Frontal cortex (tissue), 4 donors: ENCODE measurements at places on chromosomes 12 and 14.

DNA sequence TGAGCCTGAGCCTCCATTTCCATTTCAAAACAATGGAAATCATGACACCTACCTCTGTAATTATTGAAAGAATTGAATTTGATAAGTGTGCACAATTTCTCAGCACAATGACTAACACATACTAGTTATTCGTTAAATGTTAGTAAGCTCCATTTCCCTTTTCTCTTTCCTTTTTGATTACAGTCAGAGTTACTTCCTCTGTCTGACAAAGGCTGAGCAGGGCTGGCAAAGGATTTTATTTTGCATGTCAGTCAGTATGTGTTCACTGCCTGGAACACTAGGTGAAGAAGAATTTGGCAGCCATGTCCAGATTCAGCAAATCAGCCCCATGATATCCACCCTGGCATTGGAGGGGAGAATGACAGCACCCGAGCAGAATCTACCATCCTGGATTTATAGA lies 12.2 kb upstream of the RHOJ start:
- no peak for DNase-seq

GRCh38 chr12:43676183-43676813 lies 82.3 kb downstream of the PUS7L start:
- no peak for DNase-seq

GRCh38 chr12:88416786-88417185 lies 163.5 kb downstream of the KITLG start:
- no peak for DNase-seq

GRCh38 chr14:88975043-88975830 lies 150.8 kb downstream of the TTC8 start:
- DNase-seq = no peak

GRCh38 chr12:105982022-105982421 lies 156.7 kb downstream of the NUAK1 start:
- no peak for DNase-seq

GRCh38 chr12:115941362-115941761 lies 336.1 kb downstream of the MED13L start:
- no peak for DNase-seq

DNA sequence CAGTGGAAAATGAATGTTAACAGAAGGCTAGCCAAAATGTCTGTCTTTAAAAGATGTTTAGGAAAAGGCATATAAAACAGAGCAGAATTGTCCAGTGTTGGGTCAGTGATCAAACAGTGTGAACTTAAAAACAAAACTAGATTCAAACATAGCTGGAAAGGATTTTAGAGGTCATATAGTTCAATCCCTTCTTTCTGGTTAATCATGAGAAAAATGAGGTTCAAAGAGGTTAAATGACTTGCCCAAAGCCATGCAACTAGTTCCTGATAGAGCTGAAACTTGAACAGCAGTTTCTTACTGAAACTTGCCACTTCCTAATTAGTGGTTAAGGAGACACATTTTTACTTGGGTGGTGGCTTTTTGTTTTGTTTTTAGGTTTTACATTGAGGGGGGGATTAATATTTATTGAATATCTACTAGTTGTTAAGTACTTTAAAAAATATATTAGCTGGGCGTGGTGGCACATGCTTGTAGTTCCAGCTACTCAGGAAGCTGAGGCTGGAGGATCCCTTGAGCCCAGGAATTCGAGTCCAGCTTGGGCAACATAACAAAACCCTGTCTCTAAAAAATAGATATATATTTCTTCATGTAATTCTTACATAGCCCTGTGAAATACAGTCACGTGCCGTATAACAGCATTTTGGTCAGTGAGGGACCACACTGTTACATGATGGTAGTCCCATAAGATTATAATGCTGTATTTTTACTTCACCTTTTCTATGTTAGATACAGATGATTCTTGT lies 20.4 kb downstream of the ACVR1B start:
- DNase-seq = no peak

DNA sequence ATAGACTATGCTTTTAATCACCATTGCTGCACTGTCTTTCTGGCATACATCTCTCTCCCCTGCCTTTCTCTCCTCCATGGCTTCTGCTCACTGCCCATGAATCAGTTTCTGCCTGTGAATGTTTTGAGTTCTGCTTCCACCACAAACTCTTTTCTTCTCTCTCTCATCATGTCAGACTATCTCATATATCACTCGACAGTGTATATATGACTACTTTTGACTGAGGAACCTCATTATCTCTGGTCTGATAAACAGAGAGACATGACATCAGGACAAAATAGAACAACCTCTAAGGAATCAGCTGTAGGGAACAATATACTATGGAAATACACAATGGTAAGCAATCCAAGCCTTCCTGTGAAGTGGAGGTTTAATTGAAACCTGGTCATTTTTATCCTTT lies 177.9 kb downstream of the FOXA1 start:
- DNase-seq = no peak

DNA sequence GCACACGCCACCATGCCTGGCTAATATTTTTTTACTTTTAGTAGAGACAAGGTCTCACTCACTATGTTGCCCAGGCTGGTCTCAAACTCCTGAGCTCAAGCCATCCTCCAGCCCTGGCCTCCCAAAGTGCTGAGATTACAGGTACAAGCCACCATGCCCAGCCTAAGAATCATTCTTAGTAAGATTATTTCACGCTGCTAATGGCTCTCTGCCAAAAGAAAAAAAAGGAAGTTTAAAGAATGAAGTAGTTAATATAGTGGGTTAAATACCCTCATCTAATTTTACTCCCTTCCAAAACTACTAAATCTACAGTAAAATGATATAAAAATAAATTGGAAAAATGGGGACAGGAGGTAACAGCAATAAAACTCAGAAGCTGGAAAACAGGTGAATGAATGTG lies 2.6 kb downstream of the ETFRF1 start:
- no peak for DNase-seq

DNA sequence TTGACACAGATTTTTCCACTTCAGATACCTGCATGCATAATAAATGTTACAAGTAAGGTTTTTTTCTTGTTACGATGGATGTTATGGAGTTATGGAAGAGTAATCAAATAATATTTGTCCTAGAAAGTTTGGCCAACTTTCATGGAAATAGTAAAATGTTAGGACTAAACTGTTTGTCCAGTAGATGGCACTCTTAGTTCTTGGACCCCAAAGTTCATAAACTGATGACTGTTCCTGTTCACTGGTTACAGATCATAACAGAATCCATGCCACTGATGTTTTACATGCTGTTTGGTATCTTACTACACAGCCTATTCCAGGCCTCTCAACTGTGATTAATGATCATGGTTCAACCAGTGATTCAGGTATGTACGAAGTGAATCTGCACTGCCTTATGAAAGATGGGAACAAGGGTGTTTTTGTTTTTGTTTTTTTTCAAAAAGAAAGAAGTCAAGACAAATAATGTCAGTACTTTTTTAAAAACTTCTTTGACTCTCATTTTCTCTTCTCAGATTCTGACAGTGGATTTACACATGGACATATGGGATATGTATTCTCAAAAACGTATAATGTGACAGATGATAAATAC lies 48.8 kb upstream of the SLCO1C1 start:
- DNase-seq = peak; percentile 12

- no peak for DNase-seq
Measured at GRCh38 chr12:21483531-21483930, 17.9 kb downstream of the RECQL start.

- DNase-seq = no peak
Measured at GRCh38 chr12:96166765-96167164, 27.4 kb upstream of the ELK3 start.

- DNase-seq = no peak
Measured at GRCh38 chr14:83355609-83356008, 1822.0 kb upstream of the SEL1L start.

GRCh38 chr12:72030277-72030676 lies 91.6 kb downstream of the TPH2 start:
- DNase-seq = no peak

DNA sequence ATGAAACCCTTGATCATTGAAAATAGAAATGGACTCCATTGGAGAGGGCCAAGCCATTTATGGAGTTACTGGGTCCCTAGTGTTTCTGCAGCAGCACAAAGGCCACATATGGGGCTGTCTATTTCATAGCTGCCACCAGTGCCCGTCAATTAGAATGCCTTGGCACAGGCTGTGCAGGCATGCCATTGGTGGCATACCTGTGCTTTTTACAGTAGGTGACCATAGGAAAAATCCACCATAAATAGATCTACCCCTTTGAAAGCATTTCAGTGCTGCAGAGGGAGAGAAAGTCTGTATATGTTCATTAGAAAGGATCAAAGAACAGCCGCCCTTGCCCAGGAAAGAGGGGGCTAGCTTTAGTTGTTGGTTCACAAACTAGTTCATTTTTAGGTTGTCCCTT lies 13.1 kb downstream of the MYBPC1 start:
- no peak for DNase-seq

DNA sequence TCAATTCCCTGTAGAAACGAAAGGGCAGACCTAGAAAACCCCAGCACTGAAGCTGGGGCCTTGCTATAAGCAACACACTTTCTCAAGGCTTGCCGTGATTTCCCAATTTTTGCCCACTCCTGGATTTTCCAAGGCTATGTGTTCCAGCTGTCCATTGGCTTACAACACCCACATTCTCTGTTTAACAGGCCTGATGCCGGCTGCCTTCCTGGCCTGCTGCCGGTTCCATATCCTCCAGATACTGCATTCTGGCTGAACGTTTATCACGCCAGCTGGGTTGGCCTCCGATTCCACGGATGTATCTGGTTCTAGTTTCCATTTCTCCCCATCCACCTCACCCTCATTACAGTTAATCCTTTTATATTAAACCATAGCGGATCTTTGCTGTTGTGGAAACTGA lies 2.0 kb upstream of the PCNX1 start:
- no peak for DNase-seq

- no peak for DNase-seq
Measured at GRCh38 chr12:105279460-105280056, 43.6 kb upstream of the APPL2 start.
